ENCODE measurements at places on chromosomes 4 and X.

DNA sequence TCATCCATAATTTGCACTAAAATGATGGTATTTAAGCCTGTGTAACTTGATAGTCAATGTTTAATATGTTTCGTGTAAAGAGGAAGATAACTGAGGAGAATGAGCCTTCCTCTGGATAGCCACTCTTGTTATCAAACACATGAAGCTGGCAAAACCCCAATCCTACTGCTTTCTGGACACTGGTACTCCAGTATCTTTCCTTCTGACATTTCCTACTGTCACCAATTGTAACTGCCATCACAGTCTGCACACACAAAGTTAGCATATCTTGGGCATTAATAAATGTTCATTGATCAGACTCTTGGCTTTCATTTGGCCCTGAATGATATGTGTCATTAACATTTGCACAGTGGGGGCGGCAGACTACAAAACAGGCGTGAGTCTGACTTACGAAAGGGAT is 419.1 kb downstream of the TMA16 start:
- DNase-seq: no peak

DNA sequence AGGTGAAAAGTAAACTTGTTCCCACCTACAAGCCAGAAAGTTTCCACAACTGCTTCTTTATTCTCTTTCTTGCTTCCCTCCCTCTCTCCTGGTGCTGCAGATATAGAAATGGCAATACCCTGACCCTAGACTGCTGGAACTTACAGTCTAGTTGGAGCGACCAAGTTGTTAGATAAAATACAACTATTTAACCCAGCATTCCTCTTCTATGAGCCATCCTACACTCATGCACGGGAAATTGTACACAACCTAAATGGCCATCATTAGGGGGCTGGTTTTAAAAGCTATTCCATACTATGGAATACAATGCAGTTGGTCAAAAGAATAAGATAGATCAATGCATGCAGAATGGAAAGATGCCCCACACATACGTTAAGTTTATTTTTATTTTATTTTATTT is 41.1 kb downstream of the PJA1 start:
- no peak for DNase-seq

GRCh38 chrX:38066934-38067333 is 60.6 kb downstream of the SYTL5 start:
- DNase-seq: no peak

DNA sequence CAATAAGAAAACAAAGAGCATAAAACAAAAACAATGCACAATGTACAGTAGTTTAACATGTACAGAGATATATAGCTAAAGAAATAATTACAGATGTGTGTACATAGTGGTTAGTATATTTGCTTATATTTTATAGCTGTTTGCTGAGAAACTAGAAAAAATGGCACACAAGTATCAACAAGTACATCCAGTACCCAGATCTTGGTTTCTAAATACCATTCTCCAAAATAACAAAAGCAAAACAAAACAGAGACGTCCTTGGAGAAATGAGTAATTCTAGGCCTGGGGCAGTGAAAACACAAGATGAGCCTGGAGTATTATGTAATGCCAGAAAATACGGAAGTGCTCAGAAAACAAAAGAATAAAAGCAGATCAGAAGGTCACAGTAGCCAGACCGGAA is 189.6 kb downstream of the TMEM47 start:
- no peak for DNase-seq

DNA sequence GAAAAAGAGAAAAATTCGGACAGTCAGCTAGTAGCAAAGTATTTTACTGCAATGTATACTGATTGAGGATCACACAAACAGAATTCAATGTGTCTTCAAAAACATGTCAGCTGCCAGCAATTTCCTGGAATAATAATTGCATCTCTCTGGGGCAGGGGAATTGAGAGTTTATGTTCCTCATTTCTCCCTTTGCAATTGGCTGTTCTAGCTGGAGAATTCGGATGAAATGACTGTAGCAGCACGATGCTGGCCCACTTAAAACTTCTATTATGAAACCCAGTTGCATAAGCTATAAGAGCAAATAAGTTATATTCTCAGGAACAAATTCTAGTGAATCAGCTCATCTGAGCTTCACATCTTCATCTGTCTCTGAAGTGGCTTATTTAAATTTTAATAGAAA is 99.9 kb upstream of the CPEB2 start:
- DNase-seq: no peak

DNA sequence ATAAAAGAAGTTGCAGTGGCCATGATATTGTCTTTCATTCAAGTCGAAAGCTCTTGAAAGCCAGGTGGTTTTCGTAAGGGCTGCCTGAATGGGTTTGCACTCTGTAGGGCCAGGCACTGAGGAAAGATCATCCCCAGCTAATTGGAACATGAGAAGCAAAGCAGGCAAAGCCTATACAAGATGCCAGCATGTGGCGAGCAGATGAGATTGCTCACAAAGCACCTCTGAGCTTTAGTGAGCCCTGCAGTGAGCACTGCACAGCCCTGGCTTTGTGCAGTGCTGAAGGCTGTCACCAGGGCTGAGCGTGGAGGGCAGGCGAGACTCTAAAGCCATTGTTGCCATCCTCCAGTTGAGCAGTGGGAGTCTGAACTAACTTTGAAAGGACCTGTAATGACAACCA is 53.8 kb downstream of the HADH start:
- no peak for DNase-seq

- no peak for DNase-seq
Observed at GRCh38 chr4:95431678-95432077, 117.1 kb downstream of the UNC5C start.

GRCh38 chr4:163808011-163808410 is 313.5 kb downstream of the TMA16 start:
- DNase-seq: no peak

GRCh38 chr4:27888505-27888904 is 1027.9 kb downstream of the STIM2 start:
- DNase-seq: no peak

DNA sequence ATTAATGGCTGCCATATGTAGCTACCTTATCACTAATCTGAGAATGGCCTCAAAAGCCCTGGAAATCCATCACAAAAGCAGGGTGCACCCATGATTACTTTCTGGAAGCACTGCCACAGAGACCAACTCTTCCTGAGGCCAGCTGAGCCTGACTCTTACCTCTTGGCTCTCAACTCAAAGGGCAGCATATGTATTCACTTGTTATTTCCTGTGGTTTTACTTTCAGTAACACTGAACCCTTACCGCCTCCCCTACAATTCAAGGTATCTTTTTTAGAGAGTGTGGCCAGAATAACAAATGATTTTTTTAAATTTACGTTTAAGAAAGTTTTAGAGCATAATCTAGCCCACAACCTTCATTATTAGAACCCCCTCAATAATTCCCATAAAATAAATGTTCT is 434.9 kb downstream of the FSTL5 start:
- no peak for DNase-seq

DNA sequence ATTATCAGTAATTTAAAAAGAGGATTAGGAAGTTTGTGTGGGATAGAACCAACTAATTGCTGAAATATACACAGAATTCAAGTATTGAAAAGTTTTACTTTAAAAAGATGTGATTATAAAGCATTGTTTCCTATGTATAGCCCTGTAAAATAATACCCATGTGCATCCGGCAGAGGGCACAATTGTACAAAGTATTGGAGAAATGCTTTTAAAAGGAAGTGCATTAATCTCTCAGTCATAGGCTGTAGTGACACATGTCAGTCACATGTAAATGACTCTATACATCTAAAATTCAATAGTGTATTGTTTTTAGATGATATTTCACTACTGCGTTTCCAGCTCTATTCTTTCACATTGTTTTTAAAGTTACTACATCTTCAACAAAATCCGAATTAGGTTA is 9.7 kb upstream of the GEMIN8 start:
- DNase-seq: no peak

DNA sequence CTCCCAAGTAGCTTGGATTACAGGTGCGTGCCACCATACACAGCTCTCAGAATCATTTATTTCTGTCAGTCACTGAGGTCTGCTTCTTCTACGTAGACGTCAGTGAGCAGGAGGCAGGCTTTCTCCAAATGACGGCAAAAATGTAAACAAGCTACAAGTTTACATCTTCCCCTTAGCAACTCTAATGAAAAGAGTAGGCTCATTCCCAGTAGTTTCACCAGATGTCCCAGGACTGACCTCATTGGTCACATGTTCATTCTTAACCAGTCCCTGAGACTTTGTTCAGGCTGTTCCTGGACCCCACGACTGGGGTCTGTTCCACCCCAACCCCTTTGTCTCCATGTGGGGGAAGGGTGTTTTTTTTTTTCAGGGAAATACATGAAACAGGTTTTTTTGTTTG is 67.1 kb downstream of the TENM3 start:
- no peak for DNase-seq

DNA sequence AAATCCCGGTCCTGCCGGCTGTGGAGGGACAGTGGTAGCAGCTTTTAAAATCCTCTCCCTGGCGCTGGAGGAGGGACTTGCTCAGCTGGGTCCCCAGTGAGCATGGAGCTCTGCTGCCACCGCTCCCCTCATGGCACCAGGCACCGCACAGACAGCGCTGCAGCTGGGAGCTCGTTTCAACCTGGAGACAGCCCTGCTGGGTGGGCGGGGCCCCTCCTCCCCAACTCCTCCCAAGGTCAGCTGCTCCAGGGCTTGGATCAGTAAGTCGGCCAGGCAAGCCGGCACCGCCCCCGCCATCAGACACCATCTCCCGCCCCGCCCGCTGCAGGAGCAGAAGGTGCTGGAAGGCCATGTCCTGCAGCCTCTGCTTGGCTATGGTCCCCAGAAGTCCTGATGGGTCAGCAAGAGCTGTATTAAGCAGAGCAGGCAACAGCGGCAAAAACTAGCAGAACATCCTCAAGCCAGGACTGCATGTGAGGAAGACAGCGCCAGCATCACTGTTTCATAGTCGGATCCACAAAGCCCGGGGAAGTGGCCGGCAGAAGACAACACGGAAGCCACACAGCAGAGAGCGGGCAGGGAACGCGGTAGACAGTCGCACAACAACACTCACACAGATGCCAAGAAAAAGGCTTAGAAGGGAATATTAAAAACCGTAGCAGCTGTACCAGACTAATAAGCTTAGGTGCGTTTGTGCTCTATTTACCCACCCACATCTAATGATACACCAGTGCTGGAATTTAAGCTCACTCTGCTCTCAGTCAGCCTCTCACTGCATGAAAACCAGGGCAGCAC is 16.2 kb downstream of the ZFYVE28 start:
- DNase-seq: no peak

DNA sequence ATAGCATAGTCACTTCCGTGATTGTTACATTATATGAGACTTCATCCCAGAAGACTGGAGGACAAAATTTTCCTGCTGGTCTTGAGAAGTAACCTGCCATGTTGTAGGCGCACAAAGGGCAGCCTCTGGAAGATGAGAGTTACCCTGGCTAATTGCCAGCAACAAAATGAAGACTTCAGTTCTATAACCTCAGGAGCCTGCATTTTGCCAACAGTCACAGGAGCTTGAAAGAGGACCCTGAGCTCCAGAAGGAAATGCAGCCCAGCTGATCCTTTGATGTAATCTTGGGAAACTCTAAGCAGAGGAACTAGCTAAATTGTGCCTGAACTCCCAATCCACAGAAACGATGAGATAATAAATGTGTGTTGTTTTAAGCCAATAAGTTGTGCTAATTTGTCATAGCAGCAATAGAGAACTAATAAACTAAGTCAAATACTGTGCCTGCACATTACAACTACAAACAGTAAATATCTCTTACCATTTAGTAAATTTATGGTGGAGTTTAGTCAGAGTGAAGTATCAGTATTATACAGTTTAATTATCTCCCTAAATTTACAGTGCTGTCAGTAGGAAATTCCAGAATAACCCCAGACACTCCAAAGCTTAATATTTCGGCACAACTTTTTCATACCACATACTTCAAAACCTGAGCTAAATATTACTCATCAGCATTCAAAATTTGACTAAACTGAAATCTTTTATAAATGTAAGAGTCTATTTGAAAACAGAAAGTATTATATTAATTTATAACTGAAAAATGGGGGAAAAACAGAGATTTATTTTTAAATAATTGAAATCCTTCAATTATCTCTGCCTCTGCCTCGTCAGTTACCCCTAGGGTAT is 90.1 kb upstream of the MAPK10 start:
- no peak for DNase-seq

- no peak for DNase-seq
Observed at GRCh38 chr4:186189656-186190055, 1.7 kb upstream of the CYP4V2 start.

GRCh38 chrX:131752493-131753198 is 208.8 kb downstream of the OR13H1 start:
- no peak for DNase-seq

GRCh38 chr4:109368661-109369060 is 65.0 kb upstream of the SEC24B start:
- DNase-seq: no peak

DNA sequence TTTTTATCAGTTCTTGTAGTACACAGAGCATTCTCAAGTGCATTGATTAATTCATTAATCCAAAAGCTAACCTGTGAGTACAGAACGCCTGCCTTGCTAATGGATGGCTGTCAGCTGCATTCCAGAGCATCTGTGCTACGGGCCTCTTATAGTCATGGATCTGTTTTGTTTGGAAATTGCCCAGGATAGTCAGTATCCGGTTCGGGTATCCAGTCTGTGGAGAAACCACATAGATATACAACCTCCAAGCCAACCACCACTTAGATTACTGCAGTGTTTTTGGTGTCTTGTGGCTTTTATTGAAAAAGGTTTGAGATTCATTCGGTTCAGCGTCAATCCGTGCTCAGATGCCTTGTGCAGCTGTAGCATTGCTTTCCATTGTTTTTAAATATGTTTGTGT is 4.0 kb downstream of the LAP3 start:
- DNase-seq: no peak

GRCh38 chrX:3271183-3271833 is 75.1 kb downstream of the MXRA5 start:
- DNase-seq: no peak

- no peak for DNase-seq
Observed at GRCh38 chr4:22997358-22998224, 304.9 kb downstream of the GBA3 start.

- DNase-seq: no peak
Observed at GRCh38 chrX:81202456-81202819, 536 bp downstream of the SH3BGRL start.
